ENCODE measurements at places on chromosomes 2 and 18.
A peak's percentile ranks its signal among the peaks of the same experiment; 100 is the strongest.

GRCh38 chr18:48410095-48410920 is 1.1 kb upstream of the ZBTB7C start:
- DNase-seq, result no peak

- no peak for DNase-seq
Observed at GRCh38 chr2:213316001-213316735, 31.9 kb downstream of the SPAG16 start.

DNA sequence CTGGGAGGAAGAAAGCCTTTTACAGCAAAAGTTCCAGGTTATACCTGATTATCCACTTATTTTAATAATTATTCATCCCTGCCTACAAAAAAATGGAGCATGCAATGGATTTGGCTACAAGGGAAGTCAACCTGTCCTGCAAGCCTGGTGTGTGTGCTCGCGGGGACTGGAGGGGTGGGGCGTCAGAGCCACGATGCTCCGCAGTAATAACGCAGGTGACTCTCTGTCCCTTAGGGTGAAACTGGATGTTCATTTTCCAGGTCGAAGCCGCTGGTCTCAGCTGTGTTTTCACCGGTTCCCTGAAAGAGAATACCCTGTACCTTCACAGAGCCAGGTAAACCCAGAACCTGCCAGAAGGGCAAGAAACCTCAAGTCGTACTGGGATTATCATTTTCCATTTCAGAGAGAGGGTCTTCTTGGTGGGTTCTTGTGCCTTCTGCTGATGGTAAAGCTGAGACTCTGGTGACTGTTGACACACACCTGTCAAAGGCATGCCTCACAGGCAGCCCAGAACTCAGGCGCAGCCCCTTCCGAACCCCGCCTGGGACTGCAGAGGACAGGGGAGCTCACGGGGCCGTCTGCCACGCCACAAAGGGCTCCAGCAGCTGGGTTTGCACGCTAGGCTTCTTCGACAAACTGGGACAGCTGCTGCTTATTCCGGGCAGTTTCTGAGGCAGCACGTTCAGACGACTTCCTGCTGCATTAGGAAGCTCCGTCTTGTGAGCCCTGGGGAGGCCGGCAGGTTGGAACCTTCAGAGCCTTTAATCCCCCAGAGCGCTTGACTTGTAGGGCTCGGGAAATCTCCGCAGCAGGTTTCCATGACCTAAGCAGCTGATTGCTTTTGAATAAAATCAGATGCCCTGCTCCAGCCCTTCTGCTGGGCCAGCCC is 58.6 kb downstream of the KCNG2 start:
- DNase-seq, result no peak

GRCh38 chr2:132915812-132916549 is 246.0 kb upstream of the LYPD1 start:
- no peak for DNase-seq

DNA sequence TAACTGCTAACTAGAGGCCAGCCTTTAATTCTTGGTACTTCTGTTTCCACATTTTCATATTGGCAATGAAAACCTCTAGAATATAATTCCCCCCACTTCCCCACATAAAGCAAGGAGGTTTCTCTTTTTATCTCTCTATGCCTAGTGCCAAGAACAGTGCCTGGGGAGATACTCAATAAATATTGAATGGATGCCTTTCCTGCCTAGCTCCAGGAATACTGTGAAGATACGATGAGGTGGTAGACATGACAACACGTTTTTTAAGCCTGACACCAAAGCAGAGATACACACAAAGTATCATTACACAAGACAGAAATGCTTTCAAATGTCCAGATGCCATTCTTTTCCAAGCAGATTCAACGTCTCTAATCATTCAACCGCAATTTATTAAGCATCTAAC is 535.5 kb downstream of the XIRP2 start:
- DNase-seq, result no peak

GRCh38 chr2:168643979-168644378 is 158.5 kb upstream of the NOSTRIN start:
- no peak for DNase-seq

GRCh38 chr2:176158855-176159662 is 2.0 kb downstream of the HOXD3 start:
- DNase-seq, result no peak

DNA sequence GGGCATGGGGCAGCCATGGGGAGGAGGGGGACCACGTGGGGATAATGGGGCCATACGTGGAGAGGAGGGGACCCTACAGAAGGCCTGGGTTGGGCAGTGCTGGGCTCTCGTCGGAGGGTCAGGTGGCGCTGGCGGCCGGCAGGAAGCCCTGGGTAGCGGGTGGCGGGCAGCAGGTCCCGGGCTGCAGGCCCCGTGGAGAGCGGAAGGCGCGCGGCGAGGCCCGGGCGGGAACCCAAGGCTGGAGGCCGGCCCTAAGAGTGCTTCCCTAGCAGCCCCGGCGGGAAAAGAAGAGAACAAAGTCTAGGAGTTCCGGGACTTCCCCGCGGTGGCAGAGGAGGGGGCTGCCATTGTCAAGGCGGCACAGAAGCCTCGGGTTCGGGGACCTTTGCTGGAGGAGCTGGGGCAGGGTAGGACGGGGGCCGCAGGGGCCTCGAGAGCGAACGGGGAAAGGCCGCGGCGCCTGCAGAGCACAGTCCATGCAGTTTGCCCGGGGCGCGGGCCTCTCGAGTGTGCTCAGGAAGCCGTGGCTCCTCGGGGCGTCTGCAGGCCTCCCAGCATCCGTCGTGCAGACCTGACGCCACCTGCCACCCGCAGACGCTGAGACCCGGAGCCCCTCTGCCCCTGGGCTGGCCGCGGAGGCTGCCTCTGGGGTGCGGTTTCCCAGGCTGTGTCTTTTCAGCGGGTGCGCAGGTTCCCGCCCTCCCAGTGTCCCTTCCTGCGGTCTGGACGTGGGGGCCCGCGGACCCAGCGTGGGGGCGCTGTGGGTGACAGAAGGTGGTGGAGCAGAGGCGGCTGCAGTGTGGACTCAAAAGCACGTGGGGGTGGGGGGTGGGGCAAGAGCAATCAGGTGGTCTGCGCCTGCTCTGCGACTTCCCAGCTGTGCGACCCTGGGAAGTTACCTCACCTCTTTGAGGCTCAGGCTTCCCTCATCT is 19.4 kb upstream of the NCL start:
- peak; percentile 36 for DNase-seq

GRCh38 chr2:233850745-233851144 is 3.6 kb downstream of the HJURP start:
- no peak for DNase-seq

DNA sequence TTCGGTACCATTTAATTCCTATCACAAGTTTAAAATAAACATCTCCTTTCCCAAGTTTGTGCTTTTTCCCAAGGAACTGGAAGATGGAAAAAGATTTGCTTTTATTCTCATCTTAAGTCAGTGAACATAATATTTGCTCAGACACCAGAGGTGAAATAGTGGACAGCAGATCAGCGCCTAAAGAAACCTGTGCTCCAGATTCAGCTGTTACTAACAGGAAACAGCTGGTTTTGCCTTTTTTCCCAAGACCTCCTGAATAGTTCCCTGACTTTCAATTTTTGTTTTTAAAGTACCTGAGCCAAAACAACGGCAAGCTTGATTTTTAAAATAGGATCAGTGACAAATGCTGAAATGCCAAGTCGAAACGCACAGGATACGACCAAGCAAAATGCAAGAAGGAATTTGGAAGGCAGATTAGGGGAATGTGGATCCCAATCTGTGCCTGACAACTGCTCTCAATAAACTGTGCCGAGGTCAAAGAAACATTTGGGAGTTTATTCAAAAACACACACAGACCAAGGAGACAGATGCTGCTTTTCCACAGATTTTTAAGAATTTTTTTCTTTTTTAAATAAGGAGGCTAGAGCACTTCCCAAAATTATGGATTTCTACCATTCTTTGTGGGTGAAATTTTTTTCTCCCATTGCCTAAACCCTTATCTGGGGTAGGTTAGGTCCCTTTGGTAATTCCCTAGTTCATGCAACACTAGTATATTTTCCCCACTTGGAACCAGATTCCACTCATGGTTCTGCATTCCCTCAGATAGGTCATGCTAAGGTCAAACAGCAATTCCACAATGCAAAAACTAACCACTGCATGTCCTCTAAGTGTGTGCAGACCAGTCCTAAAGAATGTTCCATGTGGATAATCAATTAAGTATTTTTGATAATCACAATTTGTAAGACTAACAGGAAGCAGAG is 121.5 kb upstream of the PDE1A start:
- no peak for DNase-seq

GRCh38 chr18:76989647-76990190 is 142.9 kb downstream of the MBP start:
- no peak for DNase-seq

- DNase-seq, result no peak
Observed at GRCh38 chr2:48414640-48414979, 115.3 kb upstream of the STON1 start.

GRCh38 chr2:150062416-150062815 is 425.1 kb downstream of the RND3 start:
- no peak for DNase-seq

DNA sequence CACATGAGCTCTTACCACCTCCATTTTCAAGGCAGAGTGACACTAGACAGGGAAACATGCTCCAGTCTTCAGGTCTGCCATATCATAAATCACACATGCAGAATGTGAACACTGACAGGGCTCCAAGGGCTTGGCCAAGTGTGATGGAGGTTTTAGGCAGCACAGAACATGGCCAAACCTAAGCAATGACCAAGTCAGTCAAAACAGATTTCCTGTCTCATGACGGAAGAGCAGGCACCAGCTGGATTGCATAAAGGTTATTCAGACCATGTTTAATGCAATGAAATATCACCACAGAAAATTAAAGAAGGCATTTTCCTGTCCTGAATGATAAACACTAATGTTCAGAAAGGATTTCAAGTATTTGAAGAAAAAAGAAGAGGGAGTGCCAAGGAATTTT is 72.5 kb downstream of the SUMO1 start:
- DNase-seq, result no peak

DNA sequence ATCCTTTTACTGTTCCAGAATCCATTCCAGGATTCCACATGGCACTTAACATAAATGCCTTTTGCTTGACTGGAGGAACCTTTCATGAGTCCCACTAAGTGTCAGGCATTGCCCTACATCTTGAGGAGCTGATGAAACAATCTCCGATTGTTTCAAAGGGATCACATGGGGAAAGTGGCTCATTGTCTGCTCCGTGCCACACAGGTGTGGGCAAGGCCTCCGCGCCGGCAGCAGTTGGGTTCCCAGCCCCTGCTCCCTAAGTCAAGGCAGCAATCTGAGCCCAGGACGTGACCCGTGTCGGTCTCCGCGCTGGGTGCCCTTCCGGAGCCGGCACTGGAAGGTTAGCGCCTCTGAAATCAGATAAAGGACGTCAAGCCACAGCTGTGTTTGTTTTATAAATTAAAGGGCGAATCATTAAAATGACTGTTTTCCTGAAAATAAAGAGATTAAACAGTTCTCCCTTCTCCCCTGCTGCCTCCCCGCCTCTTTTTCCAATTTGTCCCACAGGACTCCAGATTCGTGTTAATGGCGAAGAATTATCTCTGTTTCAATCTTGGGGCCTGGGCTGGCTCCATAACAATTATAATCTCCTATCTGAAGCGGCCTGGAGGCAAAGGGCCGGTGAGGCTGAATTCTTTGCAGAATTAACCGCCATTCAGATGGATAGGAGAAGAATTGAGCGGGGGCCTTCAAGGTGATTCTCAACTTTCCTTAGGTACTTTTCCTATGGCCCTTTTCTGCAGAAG is 84.3 kb upstream of the FZD7 start:
- DNase-seq, result no peak

GRCh38 chr2:235024191-235024860 is 72.5 kb downstream of the SH3BP4 start:
- no peak for DNase-seq

DNA sequence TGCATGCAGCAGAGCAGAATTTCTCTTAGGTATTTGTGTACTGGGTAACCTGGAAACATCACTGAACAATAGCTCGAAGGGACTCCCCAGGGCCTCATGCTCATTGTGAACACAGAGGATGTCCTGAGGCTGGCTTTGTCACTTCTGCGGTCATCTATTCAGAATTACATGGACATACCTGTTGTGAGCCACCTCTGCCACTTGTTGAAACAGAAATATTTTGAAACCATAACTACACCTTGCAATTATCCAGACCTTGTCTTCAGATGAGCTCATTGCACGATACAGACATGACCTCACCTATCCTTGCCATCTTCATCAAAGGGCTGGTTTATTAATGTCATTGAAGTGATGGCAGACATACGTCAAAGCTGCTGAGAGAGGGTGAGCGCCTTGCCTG is 23.4 kb upstream of the CREG2 start:
- DNase-seq, result no peak

GRCh38 chr2:216583147-216583546 is 50.1 kb upstream of the IGFBP2 start:
- DNase-seq, result no peak

DNA sequence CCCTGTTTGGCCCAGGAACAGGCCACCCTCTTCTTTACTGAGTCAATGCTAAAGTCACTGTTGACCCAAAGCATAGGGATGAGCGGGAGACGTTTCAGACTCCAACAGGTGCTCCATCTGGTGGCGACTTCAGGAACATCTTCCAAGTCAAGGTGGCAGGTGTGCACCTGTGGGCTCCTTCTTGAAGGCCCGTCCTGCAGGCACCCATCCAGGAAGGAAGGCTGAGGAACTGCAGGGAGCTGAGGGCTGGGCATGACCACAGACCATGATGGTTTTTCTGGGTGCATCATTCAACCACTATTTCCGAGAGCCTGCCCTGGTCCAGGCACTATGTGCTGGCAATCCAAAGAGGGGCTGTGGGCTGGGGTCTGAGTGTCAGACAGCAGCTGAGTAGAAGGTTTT is 142.8 kb downstream of the NDUFA10 start:
- DNase-seq, result peak; percentile 21

DNA sequence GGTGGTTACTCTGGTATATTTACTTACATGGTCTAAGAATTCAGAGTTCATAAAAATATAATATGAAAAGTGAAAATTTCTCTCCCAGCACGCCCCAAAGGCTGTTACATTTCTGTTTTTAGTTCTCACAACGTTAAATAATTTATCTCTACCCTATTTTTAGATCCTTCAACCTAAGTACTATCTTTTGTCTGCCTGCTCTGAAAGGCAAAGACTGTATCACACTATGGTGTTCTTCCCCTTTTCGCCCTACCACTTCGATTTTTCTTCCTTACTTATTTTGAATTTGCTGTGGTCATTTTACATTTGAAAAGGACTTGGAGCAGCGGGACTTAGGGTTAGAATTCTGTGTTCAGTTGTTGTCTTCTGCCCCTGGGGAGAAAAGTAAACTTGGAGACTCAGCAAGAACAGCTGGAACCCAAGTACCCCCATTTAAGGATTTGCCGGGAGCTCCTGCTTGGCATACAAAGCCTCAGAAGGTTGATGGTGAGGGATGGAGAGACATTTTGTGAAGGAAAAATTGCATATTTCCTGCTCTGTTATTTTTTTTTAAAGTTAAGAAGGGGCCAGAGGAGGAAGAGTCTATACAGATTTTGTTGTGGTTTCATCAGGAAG is 19.0 kb downstream of the ADAM23 start:
- DNase-seq, result no peak

- DNase-seq, result no peak
Observed at GRCh38 chr2:241248897-241249296, 60.4 kb downstream of the ANO7 start.
